H1 (cell line): ENCODE measurements at places on chromosomes 1 and 21. TPM values are rescaled to one million over a fixed set of nuclear protein-coding genes. Genes with fewer than 3 reads are reported as not detected.

DNA sequence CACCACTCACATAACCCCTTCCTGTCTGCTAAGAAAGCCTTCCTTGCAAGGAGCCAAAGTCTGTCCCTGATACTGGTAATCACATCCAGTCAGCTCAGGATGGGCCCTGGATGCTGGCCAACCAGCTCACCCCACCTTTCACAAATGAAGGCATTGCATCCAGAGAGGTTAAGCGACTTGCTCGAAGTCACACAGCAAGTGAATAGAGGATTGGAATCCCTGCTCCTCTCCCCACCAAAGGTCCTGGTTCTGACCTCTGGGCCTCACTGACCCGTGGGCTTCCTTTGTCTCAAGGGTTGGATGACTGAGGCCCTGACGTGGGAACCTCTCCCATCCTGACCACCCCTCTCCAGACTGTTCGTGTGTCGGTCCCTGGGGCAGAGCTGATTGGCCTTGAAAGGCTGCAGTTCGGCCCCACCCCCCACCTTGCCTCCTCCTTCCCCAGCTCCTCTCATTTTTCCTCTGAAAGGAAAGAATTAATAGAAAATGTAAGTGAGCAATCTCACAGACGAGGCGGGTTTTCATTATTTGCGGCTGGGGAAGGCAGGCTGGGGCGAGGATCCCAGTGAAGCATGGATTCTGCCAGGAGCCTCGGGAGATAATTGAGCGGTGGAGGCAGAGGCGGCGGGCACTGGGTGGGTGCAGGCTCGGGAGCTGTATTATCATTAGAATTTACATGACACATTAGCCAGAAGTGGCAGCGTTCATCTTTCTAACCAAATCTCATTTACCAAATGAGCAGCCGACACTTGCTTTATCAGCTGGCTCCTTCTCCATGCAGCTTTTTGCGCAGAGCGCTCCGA lies 101.5 kb upstream of the CSF3R start:
- no peak for DNase-seq

DNA sequence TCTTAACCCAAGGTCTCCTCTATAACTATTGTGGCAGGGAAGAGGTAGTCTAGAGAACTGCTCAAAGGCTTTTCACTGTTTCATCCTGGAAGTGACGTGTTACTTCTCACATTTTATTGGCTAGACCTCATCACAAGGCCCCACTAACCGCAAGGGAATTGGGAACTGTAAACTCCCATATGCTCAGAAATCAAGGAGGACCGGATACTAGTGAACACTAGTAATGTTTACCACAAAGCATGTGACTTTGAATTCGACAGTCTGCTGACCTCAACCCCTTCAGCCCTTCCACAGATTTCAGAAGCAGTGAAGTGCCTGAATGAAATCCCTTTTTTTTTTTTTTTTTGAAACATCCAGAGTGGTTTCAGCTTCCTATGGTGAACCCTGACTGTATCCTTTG lies 3.4 kb upstream of the EEIG2 start:
- no peak for DNase-seq

TMEM222 gene
- 25.1 and 27.0 TPM in 2 replicates for total RNA-seq

- DNase-seq, result no peak
Measured at GRCh38 chr1:74375376-74375775, 137.0 kb downstream of the LRRC53 start.

PGLYRP4 gene
- not detected in 2 replicates for total RNA-seq

REN gene
- total RNA-seq, result not detected in 2 replicates

DNA sequence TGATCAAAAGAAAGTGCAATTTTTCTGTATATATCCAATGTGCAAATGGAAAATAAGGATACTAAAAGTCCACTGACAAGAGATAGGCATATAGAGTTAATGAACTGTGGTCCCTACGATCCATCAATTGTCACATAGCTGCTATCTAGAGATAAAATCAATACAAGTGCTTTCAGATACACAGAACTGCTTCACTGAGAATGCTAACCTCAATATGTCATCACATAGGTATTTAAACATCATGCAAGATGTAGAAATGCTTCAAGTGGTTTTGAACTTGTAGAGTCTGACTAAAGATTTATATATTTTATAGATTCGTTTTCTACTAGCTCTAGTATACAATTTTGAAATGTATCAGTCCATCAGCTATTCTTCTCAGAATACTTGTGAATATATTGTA lies 1604.7 kb downstream of the PLA2G4A start:
- no peak for DNase-seq

EFNA3 gene
- 10.8 and 11.6 TPM in 2 replicates for total RNA-seq

DNA sequence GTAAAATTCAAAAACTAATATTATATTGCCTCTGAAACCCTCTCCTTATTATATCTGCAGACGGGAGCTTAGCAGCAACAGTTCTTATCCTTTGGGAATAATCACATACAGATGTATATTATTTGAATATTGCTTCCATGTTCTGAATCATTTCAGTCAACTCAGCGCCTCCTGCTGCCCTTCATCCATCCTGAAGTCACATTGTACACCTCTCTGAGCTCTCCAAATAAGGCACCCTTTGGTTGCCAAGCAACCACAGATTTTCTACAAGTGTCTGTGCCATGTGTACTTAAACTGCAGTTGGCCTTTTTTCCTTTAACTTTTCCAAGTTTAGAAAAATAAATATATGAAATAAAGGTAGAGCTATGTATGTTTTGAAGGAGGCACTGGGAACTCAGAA lies 384.3 kb downstream of the LRRIQ3 start:
- DNase-seq, result no peak

GRCh38 chr1:155195201-155196102 lies 12.2 kb downstream of the THBS3 start:
- DNase-seq, result no peak

DNA sequence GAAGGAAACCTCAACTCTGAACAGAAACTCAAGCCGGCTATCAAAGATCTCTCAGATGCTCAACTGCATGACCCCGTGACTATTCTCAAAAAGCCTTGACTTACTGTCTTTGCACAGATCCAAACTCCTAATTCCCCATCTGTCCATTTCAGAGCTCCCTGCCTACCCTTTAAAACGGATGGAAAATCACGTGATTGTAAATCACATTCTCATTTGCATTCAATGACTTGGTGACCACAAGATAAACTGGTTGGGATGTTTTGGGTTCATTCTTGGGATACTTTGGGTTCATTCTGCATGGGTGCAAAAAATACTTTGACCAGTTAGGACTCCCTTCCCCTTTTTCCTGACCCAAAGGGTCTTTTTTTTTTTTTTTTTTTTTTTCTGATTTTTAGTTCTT lies 41.3 kb upstream of the RUNX1 start:
- DNase-seq, result no peak

GRCh38 chr1:55547405-55547804 lies 332.2 kb upstream of the USP24 start:
- no peak for DNase-seq

DNA sequence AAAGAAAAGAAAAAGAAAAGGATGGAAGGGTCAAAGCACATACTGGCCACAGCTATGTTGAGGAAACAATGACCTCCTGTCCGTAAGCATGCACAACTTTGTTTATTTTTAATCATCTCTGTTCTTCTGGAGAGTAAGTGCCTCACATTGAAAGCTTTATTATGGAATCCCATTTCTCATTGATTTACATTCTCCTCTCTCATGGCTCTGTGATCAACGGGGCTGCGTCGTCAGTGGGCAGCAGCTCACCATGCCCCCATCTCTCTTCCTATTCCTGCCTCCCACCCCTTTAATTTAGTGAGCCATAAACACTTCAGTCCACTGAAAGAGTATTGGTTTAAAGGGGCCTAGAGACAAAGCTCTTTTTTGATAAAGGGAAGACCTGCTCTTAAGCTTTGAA lies 98.9 kb downstream of the KAZN start:
- no peak for DNase-seq

GRCh38 chr1:8462371-8462892 lies 144.5 kb downstream of the SLC45A1 start:
- DNase-seq, result no peak

DNA sequence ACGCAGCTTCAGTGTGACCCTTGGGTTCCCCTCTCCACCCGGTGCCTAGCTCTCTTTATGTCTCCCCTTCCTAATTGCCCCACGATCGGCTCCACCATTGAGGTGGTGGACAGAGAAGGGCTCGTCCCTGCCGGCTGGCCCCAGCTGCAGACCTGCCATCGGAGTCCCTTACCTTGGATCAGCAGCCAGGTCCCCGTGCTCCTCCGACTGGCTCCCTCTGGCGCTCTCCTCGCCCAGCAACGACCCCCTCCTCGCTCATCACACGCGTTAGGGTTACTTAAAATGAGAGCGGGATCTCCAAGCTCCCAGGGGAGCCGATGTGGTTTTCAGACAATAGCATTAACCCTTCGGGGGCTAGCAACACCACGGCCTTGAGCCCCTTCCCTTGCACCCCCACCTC lies 8.1 kb upstream of the ETV3L start:
- no peak for DNase-seq

ENSA gene
- 229 and 236 TPM in 2 replicates for total RNA-seq
